ENCODE measurements at places on chromosomes 1 and 21.

GRCh38 chr1:116291024-116291423 lies 82.0 kb upstream of the ATP1A1 start:
- DNase-seq = no peak

GRCh38 chr1:4636644-4637380 lies 17.6 kb upstream of the AJAP1 start:
- DNase-seq = no peak

DNA sequence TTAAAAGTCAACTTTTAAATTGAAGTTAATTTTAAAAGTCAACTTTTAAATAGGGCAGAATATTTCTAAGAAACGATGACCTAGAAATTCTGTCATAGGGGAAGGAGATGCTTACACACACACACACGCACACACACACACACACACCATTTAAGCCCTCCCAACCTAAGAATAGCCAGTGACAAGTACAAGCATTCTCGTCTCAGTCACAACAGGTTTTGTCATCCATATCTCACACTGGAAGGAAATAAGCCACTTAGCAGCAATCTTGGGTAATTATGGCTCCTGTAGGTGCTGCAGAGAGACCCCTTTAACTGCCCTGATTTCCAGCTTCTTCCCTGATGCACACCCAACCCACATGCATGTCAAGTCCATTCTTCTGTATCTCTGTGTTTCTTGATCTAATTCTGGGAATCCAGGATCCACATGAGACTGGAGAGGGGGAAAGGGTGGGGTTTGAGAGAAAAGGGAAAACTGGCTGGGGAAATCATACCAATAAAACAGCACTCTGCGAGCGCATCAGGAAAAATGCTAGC lies 338.1 kb downstream of the PAPPA2 start:
- no peak for DNase-seq

- DNase-seq = peak; percentile 25
Observed at GRCh38 chr1:67668660-67669059, 16.3 kb upstream of the GADD45A start.

GRCh38 chr1:161330346-161330745 lies 16.2 kb downstream of the SDHC start:
- DNase-seq = no peak

GRCh38 chr1:244339073-244339692 lies 112.5 kb downstream of the ADSS2 start:
- DNase-seq = no peak

- no peak for DNase-seq
Observed at GRCh38 chr1:60448850-60449249, 375.3 kb upstream of the C1orf87 start.

GRCh38 chr1:214425716-214426425 lies 125.5 kb downstream of the PTPN14 start:
- DNase-seq = no peak

DNA sequence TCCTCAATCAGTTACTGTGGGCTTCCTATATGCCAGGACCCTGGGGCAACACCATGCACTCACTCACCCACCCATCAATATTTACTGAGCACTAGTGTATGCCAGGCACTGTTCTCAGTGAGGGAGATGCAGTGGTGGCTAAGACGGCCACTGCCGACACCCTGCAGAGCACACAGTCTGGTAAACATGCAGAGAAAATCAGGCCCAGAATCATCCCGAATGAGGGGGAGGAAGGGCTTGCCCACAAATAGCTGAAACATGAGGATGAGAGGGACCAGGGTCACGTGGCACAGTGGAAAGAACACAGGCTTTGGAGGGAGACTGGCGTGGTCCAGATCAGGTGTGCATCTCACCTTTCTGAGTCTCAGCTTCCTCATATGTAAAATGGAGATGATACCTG lies 89.2 kb upstream of the IGSF21 start:
- no peak for DNase-seq

- no peak for DNase-seq
Observed at GRCh38 chr1:218592688-218593087, 247.6 kb downstream of the TGFB2 start.

- DNase-seq = no peak
Observed at GRCh38 chr1:234216116-234216703, 157.0 kb upstream of the COA6 start.

DNA sequence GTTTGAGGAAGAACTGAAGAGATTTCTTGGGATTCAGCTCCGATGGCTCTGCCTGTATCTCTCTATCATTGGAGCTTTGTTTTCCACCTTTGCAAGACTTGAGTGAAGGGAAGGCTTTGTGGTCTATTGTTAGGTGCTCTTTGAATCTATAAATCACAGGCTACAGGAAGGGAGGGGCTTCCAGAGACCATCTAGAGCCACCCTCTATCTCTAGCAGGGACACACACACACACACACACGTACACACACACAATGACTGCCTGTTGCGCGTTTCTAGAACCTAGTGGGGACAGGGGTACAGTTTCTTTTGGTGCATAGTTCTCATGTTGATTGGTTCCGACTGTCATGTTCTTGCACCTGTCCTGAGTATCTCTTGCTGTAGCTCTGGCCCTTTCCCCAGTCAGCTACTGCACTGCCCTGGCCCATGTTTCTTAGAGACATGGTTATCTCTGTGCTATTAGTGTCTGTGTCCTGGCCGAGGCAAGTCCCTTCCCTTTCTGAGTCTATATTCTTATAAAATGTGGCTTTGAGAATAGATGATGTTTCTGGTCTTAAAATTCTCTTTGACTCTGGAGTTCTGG lies 60.7 kb downstream of the MAN1C1 start:
- no peak for DNase-seq

DNA sequence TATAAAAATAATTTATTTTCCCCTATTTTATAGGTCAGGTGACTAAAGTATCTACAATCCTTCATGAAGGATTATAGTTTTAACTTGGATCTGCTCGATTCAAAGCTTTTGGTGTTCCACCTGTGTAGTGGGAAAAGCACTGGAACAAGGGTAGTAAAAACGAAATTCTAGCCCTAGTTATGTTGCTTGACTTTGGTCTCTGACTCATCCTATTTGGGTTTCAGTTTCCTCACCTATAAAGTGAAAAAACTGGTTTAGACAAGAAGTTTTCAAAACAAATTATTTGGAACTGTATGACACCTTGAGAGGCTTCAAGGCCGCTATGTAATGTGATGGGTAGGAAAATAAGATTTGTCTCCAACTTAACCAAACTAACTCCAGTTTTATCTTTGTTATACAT lies 505.2 kb upstream of the ZRANB2 start:
- no peak for DNase-seq

GRCh38 chr1:17018849-17019248 lies 7.1 kb upstream of the ATP13A2 start:
- DNase-seq = no peak

DNA sequence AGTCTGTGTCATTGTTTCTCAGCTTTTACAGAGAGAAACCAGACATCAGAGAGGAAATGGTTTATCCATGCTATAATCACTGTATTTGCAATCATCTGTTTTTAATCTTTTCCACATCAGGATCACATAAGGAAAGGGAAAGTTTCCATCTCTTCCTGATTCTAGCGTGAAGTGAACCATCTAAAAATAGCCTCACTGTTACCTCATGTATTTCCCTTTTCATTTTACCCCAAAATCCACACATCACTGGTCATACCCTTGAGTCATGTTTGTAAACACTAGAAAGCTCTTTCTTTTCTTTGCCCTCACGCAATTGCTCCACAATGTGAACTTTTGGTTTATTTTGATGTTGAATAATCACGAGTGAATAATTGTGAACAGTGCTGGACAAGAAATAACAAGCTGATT lies 146.0 kb downstream of the PLA2G4A start:
- no peak for DNase-seq

DNA sequence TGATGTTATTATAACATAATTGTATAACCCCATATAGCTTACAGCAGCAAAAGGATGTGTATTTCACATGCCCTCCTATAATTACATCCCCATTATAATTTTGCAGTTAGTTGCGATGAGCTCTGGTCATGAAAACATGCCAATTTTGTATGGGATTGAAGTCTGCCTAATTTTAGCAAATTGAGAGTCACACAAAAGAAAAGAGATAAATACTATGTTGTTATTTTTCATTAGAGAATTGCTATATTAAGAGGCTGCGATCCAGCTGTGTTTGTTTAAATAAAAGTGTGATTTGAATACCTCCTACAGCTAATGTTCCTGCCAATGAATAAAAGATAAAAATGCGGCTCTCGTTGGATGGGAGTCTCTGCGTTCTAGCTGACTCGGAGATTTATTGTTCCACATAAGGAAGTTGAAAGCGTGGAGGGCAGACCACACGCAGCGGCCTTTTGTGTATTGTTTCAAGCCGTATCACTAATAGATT lies 461.0 kb upstream of the NFIA start:
- no peak for DNase-seq

GRCh38 chr1:76279101-76279748 lies 204.7 kb downstream of the ST6GALNAC3 start:
- DNase-seq = peak; percentile 65

- no peak for DNase-seq
Observed at GRCh38 chr1:14340002-14340785, 258.3 kb upstream of the KAZN start.

- no peak for DNase-seq
Observed at GRCh38 chr1:241722947-241723346, 70.9 kb downstream of the WDR64 start.

DNA sequence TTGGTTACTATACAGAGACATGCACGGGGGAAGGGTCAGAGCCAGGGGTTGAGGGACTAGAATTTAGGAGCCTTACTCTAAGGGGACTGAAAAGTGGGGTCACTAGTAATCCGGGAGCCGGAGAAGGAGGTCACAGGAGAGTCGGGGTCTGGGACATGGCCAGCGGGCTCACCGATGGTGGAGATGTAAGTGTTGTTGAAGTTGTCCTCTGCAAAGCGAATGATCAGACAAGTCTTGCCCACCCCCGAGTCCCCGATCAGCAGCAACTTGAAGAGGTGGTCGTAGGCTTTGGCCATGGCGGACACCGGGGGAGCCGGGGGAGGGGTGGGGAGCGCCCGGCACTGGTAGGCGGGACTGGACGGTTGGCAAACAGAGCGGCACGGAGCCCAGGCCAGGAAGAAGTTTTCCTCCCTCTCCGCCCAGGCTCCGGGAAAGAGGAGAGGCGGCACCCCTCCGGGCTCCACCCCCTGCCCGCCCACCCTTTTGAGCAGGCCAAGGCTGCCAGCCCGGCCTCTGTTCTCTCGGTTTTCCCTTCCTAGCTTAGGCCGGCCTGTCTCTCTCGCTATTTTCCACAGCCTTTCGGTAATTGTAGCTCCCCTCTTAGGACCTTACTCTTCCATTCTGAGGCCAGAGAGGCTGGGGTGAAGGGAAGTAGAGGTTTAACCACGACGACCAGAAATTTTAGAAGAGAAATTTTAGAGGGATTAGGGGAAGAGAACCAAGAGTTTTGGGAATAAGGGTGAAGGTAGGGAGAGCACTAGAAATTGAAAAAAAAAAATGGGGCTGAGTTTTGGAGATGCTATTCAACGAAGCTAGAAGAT lies at the start of gene RAB13:
Gene RAB13, minus strand, starts transcription at position 399 of the 821 bp plus-strand sequence. Its CDS starts 103 bp downstream, at position 296.
- peak; percentile 86 for DNase-seq

DNA sequence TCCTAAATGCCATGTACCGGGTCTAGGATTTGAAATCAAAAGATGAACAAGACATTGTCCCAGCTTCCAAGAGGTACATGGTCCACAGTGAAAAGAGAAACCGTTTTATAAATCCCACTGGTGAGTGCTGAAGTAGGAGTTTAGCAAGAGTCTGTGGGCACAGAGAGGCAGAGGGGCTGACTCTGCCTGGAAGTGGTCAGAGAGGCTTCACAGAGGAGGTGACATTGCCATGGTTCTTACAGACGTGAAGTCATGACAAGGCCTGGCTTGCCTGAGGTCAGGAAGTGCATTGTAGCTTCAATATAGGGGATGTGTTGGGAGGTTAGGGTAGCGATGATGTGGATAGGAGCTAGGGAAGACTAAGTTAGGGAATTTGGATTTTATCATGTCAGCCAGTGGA lies 28.4 kb downstream of the MAPKAPK2 start:
- DNase-seq = no peak

- no peak for DNase-seq
Observed at GRCh38 chr1:228176024-228176395, 10.4 kb downstream of the IBA57 start.

DNA sequence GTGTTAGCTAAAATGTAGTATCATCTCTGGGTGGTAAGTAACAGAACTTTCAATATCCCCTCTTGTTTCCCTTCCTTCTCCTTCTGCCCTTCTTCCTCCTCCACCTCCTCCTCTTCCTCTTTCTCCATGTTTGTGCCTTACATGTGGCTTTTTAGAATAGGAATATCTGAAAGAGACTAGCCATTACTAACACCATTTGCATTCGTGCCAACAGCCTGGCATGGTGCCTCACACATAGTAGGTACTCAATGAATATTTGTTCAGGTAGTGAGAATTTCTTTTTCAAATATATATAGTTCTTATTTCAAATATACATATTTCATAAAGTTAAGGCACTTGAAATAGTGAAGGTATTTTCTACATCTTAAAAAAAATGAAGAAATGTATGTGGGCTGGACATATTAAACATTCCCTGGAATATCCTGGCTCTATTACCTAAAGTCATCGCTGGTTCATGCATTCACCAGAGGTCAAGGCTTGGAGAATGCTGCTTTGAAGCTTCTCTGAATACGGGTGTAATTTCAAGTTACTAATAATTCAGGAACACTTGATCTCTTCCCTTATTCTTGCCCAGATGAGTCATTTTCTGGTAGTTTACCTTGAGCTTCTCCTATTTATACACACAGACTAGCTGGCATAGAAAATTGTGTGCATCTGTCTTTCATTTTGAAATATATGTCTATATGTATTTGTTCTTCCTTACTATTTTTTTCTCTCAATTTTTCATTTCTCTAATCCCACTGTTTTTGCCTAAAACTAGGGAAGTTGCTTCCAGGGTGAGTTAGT lies 319.4 kb downstream of the TGFB2 start:
- DNase-seq = no peak

DNA sequence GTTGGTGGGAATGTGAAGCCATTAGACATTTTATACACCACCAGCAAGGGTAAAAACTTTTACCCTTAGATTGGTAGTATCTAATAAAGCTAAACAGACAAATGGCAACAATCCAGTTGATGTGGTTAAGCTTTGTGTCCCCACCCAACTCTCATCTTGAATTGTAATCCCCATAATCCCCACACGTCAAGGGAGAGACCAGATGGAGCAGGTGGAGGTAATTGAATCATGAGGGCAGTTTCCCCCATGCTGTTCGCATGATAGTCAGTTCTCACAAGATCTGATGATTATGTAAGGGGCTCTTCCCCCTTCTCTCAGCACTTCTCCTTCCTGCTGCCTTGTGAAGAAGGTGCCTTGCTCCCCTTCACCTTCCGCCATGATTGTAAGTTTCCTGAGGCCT lies 602.3 kb downstream of the NUF2 start:
- peak; percentile 6 for DNase-seq

- DNase-seq = no peak
Observed at GRCh38 chr1:173269490-173270230, 62.5 kb upstream of the TNFSF4 start.

- no peak for DNase-seq
Observed at GRCh38 chr1:65525266-65526048, 105.0 kb downstream of the LEPR start.

GRCh38 chr1:31181515-31182343 lies 58.0 kb downstream of the NKAIN1 start:
- no peak for DNase-seq

- DNase-seq = no peak
Observed at GRCh38 chr1:110673197-110673701, 1.5 kb downstream of the KCNA3 start.

All from SK-N-DZ (cell line).